ENCODE measurements at places on chromosomes 1 and 21.

GRCh38 chr1:234730770-234731568 lies 121.0 kb upstream of the IRF2BP2 start:
- DNase-seq = peak; percentile 63

- DNase-seq = no peak
Measured at GRCh38 chr1:9701665-9702064, 50.1 kb downstream of the PIK3CD start.

DNA sequence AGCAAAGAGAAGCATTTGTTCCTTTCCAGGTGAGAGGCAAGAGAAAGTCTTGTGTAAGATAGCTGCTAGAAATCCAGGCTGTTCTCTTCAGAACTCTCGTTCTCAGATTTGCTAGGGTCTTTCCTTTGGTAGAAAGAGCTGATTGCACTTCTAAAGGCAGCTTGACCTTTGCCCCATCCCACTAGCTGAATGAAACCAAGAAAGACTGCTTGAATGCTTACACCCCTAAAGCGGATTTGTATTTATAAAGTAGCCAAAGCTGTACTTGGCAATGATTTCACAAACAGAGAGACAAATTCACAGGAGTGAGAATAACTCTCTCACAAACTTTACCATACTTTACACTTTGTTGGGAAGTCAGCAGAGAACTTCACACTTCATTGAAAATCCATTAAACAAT lies 424.1 kb downstream of the TTLL7 start:
- no peak for DNase-seq

- no peak for DNase-seq
Measured at GRCh38 chr21:38175306-38175705, 81.5 kb upstream of the KCNJ15 start.

- no peak for DNase-seq
Measured at GRCh38 chr1:14552246-14552965, 46.1 kb upstream of the KAZN start.

GRCh38 chr1:176119549-176119948 lies 87.5 kb downstream of the COP1 start:
- no peak for DNase-seq

GRCh38 chr1:234253732-234254131 lies 119.5 kb upstream of the COA6 start:
- no peak for DNase-seq

DNA sequence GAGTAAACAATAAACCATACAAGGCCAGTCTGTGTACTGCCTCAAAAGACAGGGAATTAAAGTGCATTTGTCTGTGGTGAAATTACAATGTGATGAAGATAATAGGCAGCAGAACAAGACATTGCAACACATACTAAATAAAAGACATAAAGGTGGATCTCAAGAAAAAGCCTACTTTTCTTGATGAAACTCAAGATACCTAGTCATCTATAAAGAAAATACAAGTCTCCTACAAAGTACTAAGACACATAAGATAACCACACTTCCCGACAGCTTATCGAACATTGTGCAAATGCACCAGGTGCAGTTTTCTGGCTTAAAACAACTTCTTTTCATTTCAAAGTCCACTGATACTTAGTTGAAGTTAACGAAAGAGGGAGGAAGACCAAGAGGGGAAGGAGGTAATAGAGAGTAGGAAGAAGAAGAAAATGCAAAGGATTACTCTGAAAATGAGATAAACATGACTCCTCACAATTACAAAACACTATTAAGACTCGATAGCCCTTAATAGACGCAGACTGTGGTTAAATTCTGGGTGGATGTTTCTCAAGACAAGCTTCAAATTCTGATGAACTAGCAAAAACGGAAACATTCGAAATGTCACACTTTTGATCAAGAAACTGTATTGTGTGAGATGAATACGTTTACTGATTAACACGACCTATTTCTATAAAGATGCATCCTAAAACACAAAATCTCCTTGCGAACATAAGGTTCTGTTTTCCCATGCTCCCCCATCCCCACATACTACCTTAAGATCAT lies 2.0 kb downstream of the HNRNPR start:
- DNase-seq = no peak

DNA sequence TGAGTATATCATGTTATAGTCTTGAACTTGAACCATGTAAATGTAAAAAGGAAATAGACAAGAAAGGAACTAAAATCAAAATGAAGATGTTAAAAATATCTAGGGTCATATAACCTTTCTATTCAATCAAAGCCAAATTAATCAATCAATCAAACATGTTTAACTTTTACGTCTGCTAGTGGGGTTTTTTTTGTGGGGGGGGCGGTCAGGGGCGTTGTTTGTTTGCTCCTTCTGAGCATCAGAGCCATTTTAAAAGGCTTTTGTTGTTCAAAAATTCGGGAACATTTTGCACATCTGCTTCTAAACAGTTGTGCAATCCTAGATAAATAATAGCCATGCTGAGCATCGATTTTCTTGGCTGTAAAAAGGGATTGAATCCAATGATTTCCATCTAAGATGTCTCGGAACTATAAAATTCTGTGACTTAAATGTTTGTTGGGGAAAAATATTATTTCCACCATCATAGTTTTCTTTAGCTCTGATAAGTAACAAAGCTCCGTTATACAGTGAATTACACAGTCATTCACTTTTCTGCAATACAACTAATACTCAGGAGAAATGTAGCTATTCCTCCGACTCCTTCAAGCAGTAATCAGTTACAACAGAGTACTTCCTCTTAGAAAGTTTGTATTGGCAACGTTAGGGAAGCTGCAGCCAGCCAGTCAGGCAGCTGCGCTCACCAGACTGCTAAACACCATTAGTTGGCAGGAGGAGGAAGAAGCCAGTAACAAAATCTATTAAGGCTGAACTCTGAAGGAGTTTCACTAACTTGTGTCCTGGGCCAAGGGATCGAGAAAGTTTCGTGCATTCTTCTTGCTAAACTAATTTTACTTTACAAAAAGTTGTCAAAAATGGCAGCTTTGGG lies 2.2 kb downstream of the SPATA6 start:
- no peak for DNase-seq

- no peak for DNase-seq
Measured at GRCh38 chr1:89604414-89604735, 28.5 kb upstream of the LRRC8C start.

DNA sequence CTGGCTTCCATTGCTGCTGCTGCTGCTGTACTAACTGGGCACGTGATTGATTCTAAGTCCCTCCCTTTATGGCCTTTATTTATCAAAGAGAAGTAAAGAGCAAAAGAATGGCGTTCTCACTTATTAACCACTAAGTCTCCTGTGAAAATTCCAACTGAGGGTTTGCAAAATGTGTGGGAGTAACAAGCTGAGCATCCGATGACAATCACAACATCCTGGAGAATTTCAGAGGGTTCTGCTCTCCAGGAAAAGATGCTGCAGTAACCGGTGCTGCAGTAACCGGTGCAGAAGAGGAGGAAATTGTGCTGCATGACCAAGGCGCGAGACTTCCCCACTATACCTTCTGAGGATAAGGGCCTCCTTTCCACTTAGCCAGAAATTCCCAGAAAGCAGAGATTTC lies 12.7 kb upstream of the MX2 start:
- DNase-seq = no peak

DNA sequence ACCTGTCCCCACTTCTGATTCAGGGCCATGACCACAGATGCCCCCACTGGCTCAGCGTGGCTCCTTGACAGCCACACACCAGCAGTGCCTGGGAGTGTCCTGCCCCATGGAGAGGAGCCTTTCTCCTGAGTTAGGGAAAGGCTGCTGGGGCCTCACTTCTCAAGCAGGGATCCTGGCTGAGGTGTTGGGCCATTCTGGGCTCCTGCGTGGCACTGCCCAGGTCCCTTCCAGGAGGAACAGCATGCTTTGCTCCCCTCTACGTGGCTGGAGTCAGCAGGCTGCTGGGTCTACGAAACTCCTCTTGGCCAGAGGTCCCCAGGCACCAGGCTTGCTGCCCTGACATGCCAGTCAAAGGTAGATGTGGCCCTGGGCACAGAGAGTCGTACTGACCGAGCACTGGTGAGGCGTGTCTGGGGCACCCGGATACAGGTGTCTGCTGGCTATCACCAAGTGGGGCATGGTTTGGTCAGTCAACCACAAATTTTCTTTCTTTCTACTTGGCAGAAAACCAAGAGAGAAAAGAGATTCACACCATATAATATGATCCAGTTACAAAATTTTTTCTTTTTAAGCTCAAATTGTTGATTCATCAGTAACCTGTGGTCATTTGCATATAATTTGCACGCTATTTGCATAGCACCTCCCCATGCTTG lies 4.1 kb downstream of the ADORA1 start:
- DNase-seq = no peak

GRCh38 chr1:59698386-59698785 lies 116.4 kb upstream of the HOOK1 start:
- DNase-seq = no peak

DNA sequence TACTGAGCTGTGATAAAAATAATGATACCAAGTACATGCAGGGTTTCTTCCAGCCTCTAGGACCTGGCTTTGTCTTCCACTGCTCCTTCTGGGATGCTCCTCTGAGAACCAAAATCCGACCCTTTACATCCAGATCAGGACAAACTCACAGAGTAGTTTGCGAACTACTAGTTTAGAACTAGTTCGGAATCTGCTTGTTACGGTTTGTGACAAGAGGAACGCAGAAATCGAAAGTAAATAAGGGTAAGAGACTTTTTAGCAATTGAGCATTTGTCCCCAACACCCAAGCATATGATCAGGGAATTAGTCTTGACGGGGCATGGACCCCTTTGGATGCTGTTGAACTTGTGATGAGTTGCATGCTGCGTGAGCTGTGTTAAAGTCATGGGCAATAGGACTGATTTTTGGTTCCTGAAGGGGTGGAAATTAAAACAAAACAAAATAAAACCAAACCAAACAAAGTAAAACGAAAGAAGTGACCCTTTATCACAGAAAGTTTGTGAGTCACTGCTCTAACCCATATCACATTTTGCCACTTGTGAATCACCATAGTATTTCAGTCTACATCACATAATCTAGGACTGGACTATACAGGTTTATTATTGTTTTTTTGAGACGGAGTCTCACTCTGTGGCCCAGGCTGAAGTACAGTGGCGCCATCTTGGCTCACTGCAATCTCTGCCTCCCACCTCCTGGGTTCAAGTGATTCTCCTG lies 35.7 kb upstream of the ERRFI1 start:
- no peak for DNase-seq

DNA sequence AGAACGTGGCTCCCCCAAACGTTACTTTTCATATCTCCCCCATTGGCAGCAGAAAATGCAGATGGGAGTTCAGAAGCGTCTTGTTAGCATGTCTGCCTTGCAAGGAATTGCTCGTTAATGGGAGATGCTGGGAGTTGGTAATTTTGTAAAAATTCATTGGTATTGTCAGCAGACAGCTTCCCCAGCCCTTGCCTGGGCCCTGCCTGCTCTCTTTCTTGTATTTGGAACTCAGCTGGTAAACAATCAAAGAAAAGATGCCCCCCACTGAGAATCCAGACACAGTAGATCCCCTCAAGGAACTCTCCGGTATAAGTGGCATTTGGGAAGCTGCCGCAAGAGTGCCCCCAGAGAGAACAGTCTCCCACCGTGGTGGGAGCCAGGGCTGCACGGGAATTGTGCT lies 94.4 kb upstream of the IGSF21 start:
- DNase-seq = no peak

Measured in H54 (cell line).